Thymus (tissue), 14 donors: ENCODE measurements at places on chromosomes 5 and 9. TPM values are rescaled to one million over a fixed set of nuclear protein-coding genes. Genes with fewer than 3 reads are reported as not detected.

DNA sequence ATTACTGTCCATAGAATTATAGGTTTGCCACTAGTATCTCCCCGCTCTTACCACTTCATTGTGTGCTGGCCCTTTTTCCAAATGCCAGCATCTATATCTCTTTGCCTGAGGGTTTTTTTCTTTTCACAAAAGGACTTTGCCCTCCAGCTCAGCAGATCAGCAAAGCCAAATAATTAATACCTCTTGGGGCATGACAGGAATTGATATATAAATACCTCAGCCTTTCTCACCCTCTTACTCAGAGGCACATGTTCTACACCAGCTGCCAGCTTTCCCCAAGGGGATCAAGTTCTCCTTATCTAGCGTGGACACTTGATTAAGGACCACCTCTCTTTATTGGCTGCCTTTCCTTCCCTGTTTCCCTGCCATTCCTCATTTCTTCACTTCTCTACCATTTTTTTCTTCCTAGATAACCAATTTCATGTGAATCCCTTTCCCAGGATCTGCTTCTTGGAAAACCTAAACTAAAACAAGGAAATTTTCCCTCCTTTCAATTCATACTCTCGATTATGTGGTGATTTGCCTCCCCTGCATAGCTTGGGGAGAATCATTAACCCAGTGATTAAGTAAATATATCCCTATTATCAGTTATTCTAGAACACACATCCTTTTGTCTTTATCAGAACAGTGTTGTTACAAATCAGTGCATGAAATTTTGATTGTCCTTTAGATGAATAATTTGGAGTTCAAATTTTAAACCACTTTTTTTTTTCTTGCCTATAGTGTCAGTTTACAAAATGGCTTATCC, 6.9 kb upstream of the NUDT12 start:
- no peak for DNase-seq

The GFI1B gene
- 0.61 TPM for total RNA-seq

The MEIKIN gene
- 0.14 TPM for total RNA-seq

GRCh38 chr9:3415906-3416305, 109.9 kb downstream of the RFX3 start:
- no peak for DNase-seq
